ENCODE measurements at places on chromosomes 4 and X.

DNA sequence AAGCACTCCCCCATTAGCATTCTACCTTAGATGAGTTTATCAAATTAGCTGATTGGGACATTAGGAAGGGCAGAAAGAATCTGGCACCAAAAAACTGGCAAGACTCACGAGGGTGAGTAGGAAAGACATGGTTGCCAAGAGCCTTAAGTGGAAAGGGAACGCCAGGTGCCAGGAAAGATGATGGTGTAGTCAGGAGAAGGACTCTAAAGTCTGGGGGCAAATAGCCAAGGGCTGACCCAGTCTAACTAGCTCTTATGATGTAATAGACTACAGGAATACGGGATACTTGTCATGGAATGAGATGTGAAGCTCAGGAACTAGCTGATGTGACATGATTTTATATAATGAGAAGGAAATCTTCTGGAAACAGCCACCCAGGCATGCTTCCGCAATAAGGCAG, 94.8 kb downstream of the MBNL3 start:
- no peak for DNase-seq

- no peak for DNase-seq
Measured at GRCh38 chrX:23661671-23662070, 5.6 kb upstream of the PRDX4 start.

DNA sequence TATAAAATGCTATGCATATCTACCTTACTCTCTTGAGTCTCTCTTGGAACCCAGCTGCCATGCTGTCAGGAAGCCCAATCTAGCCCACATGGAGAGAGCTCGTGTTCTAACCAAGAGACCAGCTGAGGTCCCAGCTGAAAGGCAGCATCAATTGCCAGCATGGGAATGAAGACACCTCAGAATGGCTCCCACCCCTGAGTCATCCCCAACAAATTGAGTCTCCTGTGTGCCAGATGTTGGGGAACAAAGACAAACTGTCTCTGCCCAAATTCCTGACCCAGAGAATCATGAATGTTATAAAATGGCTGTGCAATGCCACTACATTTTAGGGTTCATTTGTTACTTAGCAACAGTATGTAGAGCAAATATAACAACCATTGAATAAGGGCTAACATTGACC, 105.2 kb upstream of the STX18 start:
- DNase-seq, result no peak

GRCh38 chr4:157127571-157127970, 51.6 kb downstream of the GLRB start:
- no peak for DNase-seq

- peak; percentile 15 for DNase-seq
Measured at GRCh38 chr4:87848622-87849351, 16.0 kb downstream of the MEPE start.

DNA sequence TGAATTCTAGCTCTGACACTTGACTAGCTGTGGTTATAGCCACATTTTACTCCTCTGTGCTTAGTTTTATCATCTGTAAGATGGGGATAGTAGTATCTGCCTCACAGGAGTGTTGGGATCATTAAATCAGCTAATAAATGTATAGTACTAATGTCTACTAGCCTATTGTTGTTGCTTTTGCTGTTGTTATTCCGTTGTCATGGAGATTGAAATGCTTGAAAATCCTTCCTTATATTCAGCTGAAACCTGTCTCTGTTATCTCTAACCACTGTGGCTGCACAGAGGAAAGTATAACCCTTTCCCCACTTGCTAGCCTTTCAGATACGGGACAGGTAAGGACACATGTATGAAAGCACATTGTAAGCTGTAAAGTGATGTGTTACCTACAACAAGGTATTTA, 33.9 kb downstream of the CLCN5 start:
- DNase-seq, result no peak

DNA sequence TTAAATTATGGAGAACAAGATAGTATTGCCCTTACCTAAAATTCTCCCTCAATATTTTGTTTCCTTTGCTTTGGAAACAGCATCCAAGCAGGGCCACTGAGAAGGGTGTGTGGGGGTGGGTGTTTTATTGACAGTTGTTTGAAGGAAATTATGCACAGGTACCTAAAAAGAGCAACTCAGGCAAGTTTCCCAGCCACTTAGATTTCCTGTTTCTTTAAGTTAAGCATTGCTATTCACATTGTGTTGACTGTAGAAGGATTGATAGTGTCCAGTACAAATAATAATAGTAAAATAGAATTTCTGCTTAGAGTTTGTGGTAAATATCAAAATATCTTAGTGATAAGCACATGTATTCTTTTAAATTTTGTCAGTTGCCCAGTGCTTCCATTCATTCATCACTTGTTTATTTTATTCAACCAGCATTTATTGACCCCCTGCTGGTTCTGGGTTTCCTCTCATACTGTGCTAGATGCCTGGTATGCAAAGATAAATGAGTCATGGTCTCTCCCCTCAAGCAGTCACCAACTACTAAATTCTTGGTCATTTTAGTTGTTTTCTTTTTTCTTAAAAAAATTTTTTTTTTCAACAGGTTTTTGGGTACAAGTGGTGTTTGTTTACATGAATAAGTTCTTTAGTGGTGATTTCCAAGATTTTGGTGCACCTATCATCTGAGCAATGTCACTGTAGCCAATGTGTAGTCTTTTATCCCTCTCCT, 50.0 kb downstream of the GALNT7 start:
- no peak for DNase-seq

- DNase-seq, result peak; percentile 77
Measured at GRCh38 chr4:1130316-1131186, 17.2 kb upstream of the RNF212 start.

DNA sequence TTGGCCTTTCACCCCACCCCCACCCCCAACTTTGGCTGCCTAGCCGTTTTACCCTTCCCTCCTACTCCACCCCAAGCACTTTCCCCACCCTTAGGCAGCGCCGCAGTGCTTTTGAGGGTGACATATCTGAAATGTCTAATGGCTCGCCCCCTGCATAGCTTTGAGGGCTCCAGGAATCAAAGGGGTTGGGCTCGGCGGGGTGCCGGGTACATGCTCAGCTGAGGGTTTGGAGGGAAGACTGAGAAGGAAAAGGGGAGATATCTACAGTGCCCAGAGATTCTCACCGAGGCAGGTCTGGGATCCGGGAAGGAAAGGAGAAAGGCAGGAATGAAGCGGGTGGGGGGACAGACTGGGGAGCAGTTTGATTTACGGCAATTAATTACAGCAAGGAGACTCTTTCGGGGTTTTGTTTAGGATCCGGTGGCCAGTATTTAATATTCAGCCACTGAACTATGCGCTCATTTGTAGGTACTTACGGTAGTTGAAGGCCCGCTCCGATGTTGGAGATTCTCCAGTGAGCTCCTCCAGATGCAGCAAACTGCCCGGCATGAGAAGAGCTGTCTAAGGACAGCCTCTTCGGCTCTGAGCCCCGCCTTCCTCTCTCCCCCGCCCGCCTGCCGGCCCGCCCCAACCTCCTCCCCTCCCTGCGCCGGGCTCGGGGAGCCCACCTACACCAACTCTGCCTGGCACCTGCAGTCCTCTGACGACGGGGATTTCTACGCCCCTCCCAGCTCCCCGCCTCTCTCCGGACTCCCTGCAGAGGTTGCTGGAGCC, at the start of gene IGSF1:
TSS of gene IGSF1 (minus strand) at position 569 of the 774 bp plus-strand sequence. CDS start 2,632 bp downstream, outside the sequence.
- DNase-seq, result no peak

DNA sequence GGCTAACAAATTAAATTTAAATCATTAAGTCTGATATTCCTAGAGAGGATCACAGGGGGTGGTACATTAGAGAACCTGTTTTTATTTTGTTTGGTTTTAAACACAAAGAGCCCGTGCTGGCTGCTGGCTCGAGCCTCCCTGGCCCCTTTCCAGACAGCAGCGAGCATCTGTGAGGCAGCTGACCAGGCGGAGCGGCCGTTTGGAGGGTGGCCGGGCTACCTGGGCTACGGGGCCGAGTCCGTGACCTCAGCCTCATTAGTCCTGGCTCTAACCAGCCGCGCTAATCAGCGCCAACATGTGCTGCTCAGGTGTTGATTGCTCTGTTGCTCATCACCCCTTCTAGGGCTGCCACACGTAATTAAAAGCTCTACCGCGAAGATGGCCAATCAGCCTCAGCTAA, 35.3 kb downstream of the DCTD start:
- DNase-seq, result no peak

- DNase-seq, result no peak
Measured at GRCh38 chr4:8877780-8878040, 6.1 kb upstream of the HMX1 start.

GRCh38 chrX:118632862-118633261, 94.5 kb upstream of the IL13RA1 start:
- no peak for DNase-seq

- DNase-seq, result peak; percentile 17
Measured at GRCh38 chr4:102390438-102390837, 45.2 kb upstream of the SLC39A8 start.

DNA sequence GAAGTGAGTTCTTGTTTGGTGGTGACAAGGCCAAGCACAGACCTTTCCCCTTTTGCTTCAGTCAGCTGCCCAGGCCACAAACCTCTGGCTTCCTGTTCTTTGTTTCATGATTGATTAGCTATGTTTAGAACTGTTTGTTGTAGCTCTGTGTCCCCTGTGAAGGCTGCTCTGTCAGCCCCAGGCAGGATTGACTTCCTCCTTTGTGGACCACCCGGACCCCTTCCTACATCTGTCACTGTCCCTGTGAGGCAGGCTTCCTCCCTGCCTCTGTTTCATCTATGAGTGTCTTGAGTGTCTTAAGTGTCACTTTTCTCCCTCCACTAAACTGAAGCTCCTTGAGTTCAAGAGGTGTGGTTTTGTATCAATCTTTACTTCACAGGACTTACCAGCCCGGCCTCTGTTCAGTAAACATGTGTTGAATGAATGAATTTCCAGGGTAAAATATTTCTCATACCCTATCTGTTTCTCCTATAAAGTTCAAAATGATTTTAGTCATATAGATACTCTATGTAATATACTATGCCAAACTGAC, 83.5 kb downstream of the ZNF674 start:
- no peak for DNase-seq

- DNase-seq, result no peak
Measured at GRCh38 chr4:2964706-2965258, 1.4 kb downstream of the GRK4 start.

GRCh38 chr4:9735515-9735914, 45.9 kb upstream of the DRD5 start:
- no peak for DNase-seq

- DNase-seq, result no peak
Measured at GRCh38 chr4:65120287-65120686, 550.0 kb downstream of the EPHA5 start.

- DNase-seq, result no peak
Measured at GRCh38 chr4:165190591-165191347, 16.6 kb upstream of the KLHL2 start.
